ENCODE measurements at places on chromosomes 2 and 18. TPM values are rescaled to one million over a fixed set of nuclear protein-coding genes. Genes with fewer than 3 reads are reported as not detected.

Gene CRYGC
- total RNA-seq: not detected

Gene CDK5R2
- not detected for total RNA-seq

Gene STK39
- total RNA-seq: 28.4 TPM

Gene ICOS
- 45.0 TPM for total RNA-seq

Gene ARID5A
- total RNA-seq: 74.4 TPM

Gene RASGRP3
- total RNA-seq: 5.1 TPM

Gene LRRTM1
- total RNA-seq: not detected

Gene HJURP
- 93.8 TPM for total RNA-seq

Gene STPG4
- 0.48 TPM for total RNA-seq

Gene COL4A3
- not detected for total RNA-seq

Gene ZSWIM2
- total RNA-seq: not detected

Gene GPR45
- not detected for total RNA-seq

Gene REG3G
- not detected for total RNA-seq
